NCI-H510A treated with DMSO at 0.1 percent for 48 hours (cell line): ENCODE measurements at places on chromosomes 11 and 22.

DNA sequence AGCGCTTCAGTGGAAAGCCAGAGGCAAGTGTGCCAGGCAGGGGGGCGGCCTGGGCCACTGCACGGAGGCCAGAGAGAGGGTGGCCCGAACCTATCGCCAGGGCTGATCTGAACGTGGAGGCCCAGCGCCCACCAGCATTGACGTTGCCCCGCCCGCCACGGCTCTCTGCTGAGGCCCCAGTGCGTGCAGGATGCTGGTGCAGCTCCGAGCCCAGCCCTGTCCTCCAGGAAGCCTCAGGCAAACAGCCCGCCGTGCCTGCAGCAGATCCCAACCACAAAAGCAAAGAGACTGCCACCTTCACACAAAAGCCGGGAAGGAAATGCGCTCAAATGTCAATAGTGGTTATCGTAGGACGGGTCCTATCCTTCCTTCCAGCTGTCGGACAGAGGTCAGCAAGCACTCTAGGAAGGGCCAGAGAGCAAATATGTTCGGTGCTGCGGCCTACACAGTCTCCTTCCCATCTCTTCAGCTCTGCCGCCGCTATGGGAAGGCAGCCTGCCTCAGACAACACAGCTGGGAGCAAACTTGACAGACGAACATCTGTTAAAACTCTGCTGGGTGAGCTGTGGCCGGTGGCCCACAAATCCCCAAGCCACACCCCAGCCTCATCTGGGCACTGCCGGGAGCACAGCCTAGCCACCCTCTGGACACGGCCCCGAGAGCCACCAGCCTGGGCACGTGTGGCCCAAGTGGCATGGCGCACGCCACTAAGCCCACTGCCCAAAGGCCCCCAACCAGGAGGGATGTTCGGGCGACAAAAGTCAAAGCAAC is 146.2 kb downstream of the CRYBB2 start:
- no peak for DNase-seq

DNA sequence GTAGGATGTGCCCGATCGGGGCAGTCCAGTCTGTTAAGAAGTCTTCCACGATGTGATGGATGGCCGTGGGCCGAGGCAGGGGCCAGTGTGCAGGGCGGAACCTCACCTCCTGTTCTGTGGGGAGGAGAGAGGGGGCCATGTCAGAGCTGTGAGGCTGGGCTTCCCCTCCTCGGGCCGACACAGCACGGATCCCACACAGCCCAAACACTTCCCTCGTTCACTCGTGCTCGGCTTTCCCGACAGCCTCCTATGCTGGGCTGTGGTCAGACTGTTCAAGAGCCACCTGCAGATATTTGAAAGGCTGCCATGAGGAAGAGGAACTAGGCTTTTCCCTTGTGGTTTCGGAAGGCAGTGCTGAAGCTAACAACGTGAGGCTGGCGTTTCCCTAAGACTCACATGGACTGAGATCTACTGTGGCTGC is 12.3 kb upstream of the TXN2 start:
- DNase-seq = no peak

DNA sequence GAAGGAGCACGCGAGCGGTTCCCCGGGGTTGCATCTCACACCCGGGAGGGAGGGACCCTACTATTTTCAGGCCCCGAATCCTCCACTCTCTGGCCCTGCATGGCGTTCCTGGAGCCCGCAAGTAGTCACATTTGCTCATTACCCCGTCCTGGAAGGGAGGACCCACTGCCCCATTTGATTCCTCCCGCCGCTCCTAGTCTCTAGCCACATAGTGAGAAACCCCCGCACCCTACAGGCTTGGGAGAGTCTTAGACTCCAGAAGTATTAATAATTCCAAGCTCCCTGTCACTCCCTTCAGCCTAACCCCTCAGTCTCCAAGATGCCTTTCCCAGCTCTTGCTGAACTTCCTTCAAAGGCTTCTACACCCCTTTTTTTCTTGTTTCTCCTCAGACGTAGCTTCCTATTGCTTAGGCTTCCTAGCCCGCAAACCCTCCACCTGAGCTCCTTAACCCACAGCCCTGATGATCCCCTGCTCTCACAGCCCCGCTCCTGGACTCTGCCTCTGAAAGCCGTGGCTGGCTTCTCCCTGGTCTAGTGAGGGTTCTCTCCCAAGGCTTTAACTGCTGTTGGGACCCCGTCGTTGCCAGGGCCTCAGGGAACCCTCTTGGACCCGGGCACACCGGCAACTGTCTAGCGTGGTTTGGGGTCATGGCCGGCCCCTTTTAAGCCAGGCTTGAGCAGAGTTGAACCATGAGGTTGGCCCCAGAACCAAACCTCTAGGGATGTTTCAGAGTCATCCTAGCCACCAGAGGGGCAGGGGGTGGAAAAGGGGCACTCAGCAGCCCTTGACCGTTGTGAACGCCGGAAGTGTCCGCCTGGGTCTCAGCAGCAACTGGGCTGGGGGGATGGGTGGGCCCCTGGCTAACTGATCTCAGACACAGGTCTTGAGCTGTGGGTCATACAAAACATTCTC is 862 bp downstream of the GGA1 start:
- DNase-seq = no peak

GRCh38 chr11:60994541-60995080 is 23.1 kb downstream of the CD6 start:
- no peak for DNase-seq

DNA sequence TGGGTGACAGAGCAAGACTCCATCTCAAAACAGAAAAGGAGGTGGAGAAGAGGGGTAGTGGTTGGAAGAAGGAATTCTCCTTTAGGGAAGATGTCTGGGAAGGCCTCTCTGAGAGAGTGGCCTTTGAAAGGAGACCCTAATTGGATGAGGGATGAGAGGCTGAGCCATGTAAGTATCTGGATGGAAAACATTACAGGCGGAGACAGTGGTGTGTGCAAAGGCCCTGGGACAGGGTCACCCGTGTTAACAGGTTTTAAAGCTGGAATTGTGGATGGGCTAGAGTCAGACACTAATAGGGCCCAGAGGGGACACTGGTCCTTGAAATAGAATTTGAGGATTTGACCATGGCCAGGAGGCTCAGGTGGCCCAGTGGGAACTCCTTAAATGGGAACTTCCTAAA is 10.4 kb downstream of the SNAP29 start:
- DNase-seq = no peak

DNA sequence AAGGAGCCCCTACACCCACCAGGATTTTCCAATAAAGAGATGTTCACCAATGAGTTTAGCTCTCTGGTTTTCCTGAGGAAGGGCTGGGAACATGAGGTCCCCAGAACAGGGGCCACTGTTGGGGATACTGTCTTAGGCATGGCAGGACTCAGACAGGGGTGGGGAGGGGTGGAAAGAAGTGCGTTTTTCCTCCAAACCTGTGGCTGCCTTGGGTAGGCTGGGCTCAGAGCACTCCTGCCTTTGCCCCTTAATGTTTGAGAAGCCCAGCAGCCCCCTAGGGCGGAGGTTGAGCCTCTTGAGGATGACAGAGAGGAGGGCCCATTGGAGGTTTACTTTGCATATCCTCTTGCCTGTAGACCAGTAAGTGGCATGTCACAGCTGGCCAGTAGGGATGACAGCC is 10.6 kb downstream of the MTFP1 start:
- DNase-seq = no peak

GRCh38 chr11:130839981-130840666 is 76.2 kb downstream of the SNX19 start:
- DNase-seq = no peak

GRCh38 chr11:10304495-10305261 is at the start of gene ADM:
Gene ADM (plus strand): TSS chr11:10305073. CDS start chr11:10305701, 628 bp downstream.
- peak; percentile 12 for DNase-seq

- DNase-seq = no peak
Measured at GRCh38 chr11:85889676-85890579, 34.7 kb downstream of the CCDC83 start.
